Keratinocyte (primary cell): ENCODE measurements at places on chromosomes 2 and 18. TPM values are rescaled to one million over a fixed set of nuclear protein-coding genes. Genes with fewer than 3 reads are reported as not detected.

ERMN gene
- polyA plus RNA-seq = not detected in 3 replicates

HOXD13 gene
- polyA plus RNA-seq = not detected in 3 replicates

LRATD1 gene
- 4.3 to 5.4 TPM (median 4.6 TPM) in 3 replicates for polyA plus RNA-seq

- H3K4me3 ChIP-seq = no peak overlapping the region
- no peaks in the 10 kb centered on the region for H3K27me3 ChIP-seq
- DNase-seq = no peak
- H3K4me1 ChIP-seq = peaks cover 21% of the 10 kb centered on the region
Observed at GRCh38 chr2:229443546-229444268, 172.6 kb upstream of the PID1 start.

DNA sequence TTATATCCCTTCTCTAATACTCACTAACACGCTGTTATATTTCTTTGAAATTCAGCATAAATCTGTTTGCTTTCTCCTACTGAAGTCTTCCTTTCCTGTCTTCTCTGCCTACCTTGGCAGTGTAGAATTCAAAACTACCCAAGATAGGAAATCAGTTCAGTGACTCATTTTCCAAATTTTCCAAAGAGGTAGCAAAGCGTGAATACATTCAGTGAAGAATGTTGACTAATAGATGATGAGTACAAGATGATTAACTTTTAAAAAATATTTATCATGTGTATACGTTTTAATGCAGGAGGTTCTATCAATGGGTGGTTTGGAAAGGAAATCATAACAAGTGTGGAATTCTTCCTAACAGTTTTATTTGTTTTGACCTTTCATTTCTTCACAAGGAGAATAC, 201.9 kb upstream of the SLC8A1 start:
- H3K4me1 ChIP-seq = peaks cover 18% of the 10 kb centered on the region
- DNase-seq = peak; percentile 41
- no peaks in the 10 kb centered on the region for H3K27me3 ChIP-seq
- H3K36me3 ChIP-seq = no peaks in the 10 kb centered on the region
- H3K4me3 ChIP-seq = no peak overlapping the region

DNA sequence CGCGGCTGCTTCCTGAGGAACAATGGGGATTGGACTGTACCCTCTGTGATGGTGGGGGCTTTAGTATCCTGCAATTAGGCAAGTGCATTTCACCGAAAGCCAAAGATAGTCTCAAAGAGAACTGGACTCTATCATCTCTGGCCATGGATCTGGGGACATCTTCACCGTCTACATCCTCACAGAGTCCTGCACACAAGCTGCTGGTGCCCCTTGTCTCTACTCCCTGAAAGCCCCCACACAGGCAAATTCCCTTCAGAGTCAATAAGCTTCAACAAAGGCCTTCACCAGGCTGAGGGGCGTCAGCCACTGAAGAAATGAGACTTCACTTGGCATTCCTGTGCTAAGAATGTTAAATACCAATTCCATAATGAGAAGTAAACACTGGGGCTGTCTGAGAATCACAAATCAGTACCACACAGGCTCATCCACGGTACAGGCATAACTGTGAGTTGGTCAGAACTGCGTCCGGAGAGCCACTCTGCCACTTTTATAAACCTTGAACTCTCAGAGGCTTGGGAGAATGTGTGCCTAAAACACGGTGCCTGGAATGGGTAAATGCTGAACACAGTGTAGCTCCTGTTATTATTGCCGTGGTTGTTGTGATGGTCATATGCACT, 432.7 kb downstream of the ZNF521 start:
- DNase-seq = no peak
- no peak overlapping the region for H3K4me3 ChIP-seq
- H3K4me1 ChIP-seq = no peaks in the 10 kb centered on the region
- H3K36me3 ChIP-seq = no peaks in the 10 kb centered on the region
- H3K27me3 ChIP-seq = no peaks in the 10 kb centered on the region

DNA sequence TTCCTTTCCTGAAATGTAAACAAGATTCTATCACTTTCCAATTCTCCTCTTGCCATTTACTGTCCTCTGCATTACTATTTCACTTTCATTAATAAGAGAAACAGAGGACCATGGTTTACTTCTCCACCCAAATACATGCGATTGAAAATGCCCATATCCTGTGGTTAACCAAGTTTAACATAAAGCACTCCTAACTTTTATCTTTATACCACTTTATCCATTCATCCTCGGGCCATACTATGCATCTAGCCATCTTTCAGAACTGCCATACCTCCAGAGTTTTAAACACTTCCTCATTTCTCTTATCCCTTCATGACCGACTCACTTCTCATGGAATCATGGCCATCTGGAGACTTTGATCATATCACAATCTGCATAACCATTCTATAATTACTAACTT, 1182.3 kb downstream of the CNTNAP5 start:
- H3K27me3 ChIP-seq = no peaks in the 10 kb centered on the region
- no peaks in the 10 kb centered on the region for H3K4me1 ChIP-seq
- no peaks in the 10 kb centered on the region for H3K36me3 ChIP-seq
- no peak overlapping the region for H3K27ac ChIP-seq

DNA sequence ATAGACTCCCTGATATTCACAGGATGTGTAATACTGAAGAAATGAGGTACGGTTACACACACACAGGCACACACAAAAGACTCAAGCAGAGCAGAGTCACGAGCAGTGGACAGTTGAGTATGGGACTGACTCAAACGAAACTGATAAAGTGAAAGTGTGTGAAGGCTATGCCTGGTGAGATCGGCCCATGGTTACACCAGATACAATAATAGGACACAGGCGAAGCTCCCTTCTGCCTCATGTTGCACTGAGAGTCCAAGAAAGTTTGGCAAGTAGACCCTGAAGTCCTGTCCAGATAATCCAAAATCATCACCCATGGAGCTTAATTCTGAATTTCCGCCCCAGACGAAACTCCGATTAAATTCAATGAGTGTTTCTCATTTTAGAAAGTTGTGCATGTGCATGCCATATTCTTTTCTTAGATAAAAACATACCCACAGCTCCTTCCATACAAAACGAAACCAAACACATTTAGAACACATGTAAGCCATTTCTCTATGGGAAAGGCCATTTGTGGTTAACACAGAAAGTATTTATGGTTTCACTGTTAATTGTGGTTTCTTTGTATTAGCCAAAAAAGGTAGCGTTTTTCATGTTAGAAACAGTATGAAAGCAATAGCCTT, 567.6 kb downstream of the PLCL1 start:
- no peaks in the 10 kb centered on the region for H3K36me3 ChIP-seq
- H3K4me3 ChIP-seq = no peak overlapping the region
- H3K4me1 ChIP-seq = no peaks in the 10 kb centered on the region
- no peak for DNase-seq
- H3K27me3 ChIP-seq = no peaks in the 10 kb centered on the region
- H3K27ac ChIP-seq = no peak overlapping the region

DNA sequence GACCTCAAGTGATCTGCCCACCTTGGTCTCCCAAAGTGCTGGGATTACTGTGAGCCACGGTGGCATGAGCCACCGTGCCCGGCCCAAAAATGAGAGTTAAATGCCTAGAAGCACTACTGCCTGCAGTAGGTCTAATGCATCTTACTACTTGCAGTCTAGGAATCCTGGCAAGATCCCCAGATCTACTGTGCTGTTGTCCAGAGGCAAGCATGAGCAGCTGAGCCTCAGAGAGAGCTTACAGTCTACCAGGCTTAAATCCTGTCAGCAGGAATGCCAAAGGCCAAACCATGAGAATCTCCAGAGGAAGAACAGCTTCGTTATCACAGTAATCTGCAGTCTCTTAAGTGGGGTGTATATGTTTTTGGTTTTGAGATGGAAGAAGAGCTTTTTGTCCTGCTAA, 54.4 kb downstream of the XRCC5 start:
- H3K4me3 ChIP-seq = no peak overlapping the region
- no peak for DNase-seq
- no peaks in the 10 kb centered on the region for H3K4me1 ChIP-seq
- H3K27ac ChIP-seq = no peak overlapping the region

DNA sequence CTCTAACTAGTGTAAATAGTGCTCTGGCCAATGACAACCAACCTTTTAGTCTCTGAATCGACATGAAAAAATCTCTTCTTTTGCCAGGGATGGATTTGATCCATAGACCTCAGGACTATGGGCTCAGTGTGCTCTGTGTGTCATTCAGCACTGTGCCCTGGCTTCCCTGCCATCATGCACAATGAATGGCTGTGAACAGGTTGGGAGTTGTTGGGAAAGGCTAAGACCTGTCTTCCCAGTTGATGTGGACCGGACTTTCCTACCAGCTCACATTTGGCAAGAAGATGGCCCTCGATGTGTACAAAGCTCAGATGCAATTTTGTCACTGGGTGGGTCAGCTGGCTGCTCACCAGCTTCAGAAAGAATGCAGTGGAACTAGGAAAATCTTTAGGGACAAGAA, 26.0 kb upstream of the ARHGAP25 start:
- no peak overlapping the region for H3K4me3 ChIP-seq
- no peaks in the 10 kb centered on the region for H3K4me1 ChIP-seq
- H3K27me3 ChIP-seq = no peaks in the 10 kb centered on the region

GRCh38 chr2:113206251-113206650, 32.5 kb downstream of the PSD4 start:
- peaks cover 30% of the 10 kb centered on the region for H3K4me1 ChIP-seq
- no peak overlapping the region for H3K27ac ChIP-seq
- peaks cover 9% of the 10 kb centered on the region for H3K36me3 ChIP-seq

- no peak overlapping the region for H3K27ac ChIP-seq
- no peak for DNase-seq
- no peaks in the 10 kb centered on the region for H3K4me1 ChIP-seq
- H3K36me3 ChIP-seq = no peaks in the 10 kb centered on the region
Observed at GRCh38 chr2:189165656-189166380, 13.7 kb downstream of the COL5A2 start.

DNA sequence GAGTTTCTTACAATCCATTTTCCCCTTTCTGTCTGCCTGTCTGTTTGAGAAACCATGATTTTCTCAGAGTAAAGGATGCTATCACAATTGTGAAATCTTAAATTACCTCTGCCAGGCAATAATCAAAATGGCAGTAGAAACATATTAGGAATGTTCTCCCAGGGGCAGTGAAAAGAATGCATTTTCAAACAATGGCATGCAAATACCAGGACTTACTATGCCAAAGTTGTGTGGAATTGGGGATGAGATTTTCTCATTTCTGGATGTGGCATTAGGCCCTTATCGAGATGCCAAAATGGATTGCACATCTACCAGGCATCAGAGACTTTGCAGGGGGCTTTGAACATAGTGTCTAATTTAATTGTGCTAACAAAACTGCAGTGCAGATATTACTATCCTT, 821.4 kb downstream of the RNF144A start:
- no peak for DNase-seq
- H3K27ac ChIP-seq = no peak overlapping the region
- no peaks in the 10 kb centered on the region for H3K36me3 ChIP-seq
- H3K4me3 ChIP-seq = no peak overlapping the region
- H3K27me3 ChIP-seq = no peaks in the 10 kb centered on the region

- peaks cover 2% of the 10 kb centered on the region for H3K4me1 ChIP-seq
- H3K27me3 ChIP-seq = no peaks in the 10 kb centered on the region
- H3K4me3 ChIP-seq = no peak overlapping the region
- no peaks in the 10 kb centered on the region for H3K36me3 ChIP-seq
Observed at GRCh38 chr2:84055816-84056215, 403.3 kb downstream of the SUCLG1 start.
